Glomerular endothelial cell (primary cell): ENCODE measurements at places on chromosomes 2 and 18.

DNA sequence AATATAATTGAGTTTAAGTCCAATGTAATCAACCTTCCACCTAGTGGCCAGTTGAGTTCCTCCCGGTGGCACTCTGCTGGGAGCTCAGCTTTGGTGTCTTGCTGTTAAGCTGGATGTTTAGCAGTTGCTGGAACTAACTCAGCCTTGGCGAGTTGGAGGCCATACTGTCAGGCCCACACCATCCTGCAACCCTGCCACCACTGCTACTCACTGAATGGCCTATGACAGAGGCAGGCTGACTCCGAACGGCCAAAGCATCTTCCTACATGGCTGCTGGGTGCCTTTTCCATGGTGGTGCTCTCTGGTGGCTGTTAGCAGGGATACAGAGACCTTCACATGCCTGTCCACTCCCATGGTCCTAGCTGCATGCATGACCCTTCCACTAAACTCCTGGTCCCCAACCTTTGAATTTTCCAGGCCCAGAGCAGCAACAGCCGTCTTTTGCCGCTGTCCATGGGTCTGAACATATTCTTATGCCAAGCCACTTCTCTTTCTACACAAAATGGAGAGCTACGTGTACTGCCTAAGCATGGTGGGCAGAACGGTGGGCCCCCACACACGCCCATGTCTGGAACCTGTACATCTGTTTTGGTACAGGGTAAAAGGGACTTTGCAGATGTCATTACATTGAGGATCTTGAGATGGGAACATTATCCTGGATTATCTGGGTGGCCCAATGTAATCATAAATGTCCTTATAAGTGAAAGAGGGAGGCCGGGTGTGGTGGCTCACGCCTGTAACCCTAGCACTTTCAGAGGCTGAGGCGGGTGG lies 15.0 kb upstream of the TRAF3IP1 start:
- DNase-seq = no peak

- DNase-seq = no peak
Observed at GRCh38 chr2:11539317-11540147, 5.7 kb downstream of the GREB1 start.

- peak; percentile 68 for DNase-seq
Observed at GRCh38 chr2:170155022-170155722, 22.8 kb upstream of the MYO3B start.

DNA sequence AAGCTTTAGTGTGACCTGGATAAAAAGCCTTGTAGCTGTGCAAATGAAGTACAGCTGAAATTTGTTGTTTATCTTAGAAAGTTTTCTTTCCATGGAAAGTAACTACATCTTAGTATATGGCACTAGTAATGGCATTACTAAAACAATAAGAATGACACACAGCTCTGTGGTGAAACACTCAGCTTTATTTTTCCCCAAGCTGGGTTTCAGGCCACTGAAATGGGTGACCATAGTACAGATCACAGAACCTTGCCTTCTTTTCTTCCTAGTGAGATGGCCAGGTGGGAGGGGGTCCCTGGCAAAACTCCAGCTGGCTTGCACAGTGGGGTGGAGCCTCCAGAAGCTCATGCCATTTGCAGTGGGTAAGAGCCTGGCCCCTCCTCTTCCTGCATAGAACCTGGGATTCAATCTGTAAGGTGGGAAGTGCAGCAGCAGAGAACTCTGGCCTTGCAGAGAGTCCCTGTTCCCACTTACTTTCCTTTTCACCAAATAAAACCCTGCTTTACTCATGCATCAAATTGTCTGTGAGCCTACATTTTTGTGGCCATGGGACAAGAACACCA lies 17.6 kb upstream of the GRP start:
- DNase-seq = no peak

GRCh38 chr18:51519571-51519970 lies 322.1 kb upstream of the MEX3C start:
- DNase-seq = no peak
